Stimulated activated CD4-positive, alpha-beta T cell treated with anti-CD3 and anti-CD28 coated beads, TNF-alpha, amount 100 ng/mL, for 1 hour (primary cell): ENCODE measurements at places on chromosomes 4 and X.

DNA sequence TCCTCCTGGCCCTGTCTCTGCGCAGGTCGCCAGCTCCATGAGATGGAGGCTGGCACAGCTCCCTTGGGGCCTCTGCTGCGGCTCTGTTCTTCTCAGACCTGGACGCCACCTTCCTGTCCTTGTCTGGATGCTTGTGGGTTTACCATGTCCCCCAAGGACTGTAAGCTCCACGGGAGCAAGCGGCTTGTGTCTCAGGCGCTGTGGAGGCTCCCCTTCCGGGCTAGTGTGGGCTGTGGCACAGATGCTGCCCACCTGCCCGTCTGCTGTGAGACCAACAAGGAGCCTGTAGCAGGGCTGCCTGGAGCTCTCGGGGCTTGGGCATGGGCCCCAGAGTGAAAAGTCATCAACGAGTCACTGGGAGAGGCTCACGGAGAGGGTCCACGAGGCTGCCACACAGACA is 25.2 kb downstream of the NAT8L start:
- no peak for DNase-seq

- DNase-seq, result no peak
Measured at GRCh38 chr4:27304751-27305150, 444.1 kb downstream of the STIM2 start.

GRCh38 chr4:1116838-1117237 is 3.5 kb upstream of the RNF212 start:
- DNase-seq, result no peak

- DNase-seq, result no peak
Measured at GRCh38 chrX:38332505-38332904, 5.2 kb upstream of the RPGR start.

GRCh38 chr4:176538217-176538925 is 218.6 kb downstream of the SPCS3 start:
- no peak for DNase-seq

DNA sequence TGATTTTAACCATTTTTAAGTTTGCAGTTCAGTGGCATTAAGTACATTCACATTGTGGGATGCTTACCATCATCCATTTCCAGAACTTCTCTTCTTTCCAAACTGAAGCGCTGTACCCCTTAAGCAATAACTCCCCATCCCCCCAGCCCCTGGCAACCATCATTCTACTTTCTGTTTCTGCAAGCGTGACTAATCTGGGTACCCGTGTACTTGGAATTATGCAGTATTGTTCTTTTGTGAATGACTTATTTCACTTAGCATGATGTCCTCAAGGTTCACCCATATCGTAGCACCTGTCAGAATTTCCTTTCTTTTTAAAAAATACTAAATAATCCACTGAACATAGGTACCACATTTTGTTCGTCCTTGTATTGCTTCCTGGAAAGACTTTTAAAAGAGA is 32.9 kb downstream of the USP9X start:
- DNase-seq, result no peak

DNA sequence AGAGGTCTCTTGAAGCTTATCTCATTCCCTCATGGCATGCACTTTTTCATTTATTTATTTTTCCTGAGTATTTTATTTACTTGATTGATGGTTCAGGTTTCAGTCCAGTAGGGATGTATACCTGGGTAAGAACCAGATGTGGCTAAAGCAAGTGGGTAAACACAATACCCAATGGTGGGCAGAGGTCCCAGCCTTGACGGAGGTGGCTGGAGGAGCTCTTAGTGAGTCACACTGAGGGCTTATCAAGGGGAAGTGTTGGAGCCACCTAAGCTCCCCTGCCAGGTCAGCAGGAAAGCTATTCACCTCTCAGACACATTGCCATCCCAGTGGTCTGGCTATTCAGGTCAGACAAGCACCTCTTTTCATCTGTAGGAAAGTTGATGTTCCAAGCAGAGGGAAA is 236.2 kb upstream of the MAGEB16 start:
- DNase-seq, result no peak

- DNase-seq, result no peak
Measured at GRCh38 chr4:182143086-182143821, 99.9 kb upstream of the TENM3 start.

- DNase-seq, result no peak
Measured at GRCh38 chrX:11414091-11414490, 120.9 kb downstream of the AMELX start.

- no peak for DNase-seq
Measured at GRCh38 chrX:31240982-31241381, 169.1 kb upstream of the FTHL17 start.

GRCh38 chr4:145979160-145979559 is 40.5 kb upstream of the ZNF827 start:
- DNase-seq, result no peak

GRCh38 chr4:176539091-176539784 is 219.5 kb downstream of the SPCS3 start:
- no peak for DNase-seq

GRCh38 chr4:127748957-127749356 is 18.8 kb downstream of the SLC25A31 start:
- no peak for DNase-seq

GRCh38 chr4:146224326-146224966 is 10.1 kb downstream of the REELD1 start:
- no peak for DNase-seq

DNA sequence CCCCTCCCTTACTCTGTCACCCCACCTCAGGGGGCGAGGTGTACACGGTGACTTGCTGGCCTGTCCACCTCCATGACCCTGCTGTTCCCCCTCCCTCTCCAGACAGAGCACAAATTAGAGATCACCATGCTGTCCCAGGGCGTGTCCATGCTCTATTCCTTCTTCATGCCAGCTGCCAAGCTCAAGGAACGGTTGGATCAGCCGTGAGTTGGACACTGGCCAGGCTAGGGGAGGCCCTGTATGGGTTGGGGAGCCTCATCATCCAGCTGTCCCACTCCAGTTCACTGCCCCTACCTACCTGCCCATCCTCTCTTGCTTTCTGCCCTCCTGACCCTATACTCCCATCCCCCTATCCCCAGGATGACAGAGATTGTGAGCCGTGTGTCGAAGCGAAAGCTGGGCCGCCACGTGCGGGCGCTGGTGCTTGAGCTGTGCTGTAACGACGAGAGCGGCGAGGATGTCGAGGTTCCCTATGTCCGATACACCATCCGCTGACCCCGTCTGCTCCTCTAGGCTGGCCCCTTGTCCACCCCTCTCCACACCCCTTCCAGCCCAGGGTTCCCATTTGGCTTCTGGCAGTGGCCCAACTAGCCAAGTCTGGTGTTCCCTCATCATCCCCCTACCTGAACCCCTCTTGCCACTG is 3.9 kb upstream of the CDK16 start:
- DNase-seq, result no peak

DNA sequence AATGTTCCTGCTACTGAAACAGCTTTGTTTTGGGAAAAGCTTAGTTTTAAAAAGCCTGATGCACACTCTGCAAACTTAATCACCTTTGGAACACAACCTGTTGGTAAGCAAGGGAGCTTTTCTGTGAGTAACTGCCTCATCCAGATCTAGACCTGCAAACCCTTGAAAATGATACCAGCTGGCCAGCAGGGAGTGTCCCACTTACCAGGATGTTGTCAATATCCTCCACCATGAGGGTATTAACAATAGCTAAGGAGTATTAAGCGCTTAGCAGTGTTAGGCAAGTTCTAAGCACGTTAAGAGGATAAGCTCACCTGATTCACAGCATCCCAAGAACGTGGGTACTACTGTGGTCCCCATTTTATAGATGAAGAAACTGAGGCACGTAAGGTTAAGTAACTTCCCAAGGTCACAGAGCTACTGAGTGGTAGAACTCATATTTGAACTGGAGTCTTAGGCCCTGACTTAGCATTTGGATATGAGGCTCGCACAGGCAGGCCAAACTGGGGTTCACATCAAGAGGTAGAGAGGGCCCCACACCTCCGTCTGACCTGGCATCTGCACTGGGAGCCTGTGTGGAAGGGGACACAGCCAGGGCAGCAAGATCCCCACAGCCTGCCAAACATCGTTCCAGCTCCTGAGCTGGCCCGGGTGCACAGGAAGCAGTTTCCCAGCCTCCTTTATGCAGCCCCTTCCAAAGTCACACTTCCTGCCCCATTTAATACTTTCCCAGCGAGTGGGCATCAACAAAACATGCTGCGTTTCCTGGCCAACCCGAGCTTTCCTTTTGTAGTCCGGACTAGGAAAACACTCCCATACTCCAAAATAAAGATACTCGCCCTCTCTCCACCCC is 32.7 kb downstream of the IRF2 start:
- no peak for DNase-seq

DNA sequence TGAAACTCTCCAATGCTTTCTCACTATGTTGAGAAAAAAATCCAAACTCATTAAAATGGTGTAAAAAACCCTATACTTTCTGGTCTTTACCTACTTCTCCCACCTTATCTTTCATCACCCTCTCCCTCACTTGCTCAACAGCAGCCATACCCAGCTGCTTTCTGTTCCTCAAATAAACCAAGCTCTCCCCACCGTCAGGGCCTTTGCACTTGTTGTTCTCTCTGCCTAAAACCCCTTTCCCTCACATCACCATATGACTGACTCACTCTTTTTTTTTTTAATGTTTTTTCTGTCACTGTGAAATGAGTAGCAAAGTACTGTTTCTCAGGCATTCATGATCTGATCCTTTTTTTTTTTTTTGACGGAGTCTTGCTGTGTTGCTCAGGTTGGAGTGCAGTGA is 122.3 kb upstream of the TMEM164 start:
- no peak for DNase-seq
